ENCODE measurements at places on chromosomes 16 and 17.
A peak's percentile ranks its signal among the peaks of the same experiment; 100 is the strongest.

DNA sequence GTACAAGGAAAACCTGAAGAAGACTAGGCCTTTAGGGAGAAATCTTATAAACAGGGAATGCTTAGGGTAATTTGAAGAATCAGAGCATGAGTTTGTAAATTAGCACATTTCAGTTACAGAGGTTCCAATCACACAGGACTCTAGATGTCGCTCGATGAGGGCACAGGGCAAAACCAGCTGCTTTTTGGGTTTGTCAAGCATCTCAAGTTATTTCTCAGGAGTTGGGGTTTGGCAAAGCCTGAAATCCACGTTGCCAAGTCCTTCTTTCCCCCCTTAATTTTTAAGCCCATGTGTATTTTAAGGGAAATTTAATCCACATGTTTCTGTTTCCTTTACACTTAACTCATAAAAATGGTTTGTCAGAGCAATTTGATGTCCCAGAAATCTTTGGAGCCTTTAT is 146.9 kb downstream of the ANKFN1 start:
- DNase-seq, result no peak

DNA sequence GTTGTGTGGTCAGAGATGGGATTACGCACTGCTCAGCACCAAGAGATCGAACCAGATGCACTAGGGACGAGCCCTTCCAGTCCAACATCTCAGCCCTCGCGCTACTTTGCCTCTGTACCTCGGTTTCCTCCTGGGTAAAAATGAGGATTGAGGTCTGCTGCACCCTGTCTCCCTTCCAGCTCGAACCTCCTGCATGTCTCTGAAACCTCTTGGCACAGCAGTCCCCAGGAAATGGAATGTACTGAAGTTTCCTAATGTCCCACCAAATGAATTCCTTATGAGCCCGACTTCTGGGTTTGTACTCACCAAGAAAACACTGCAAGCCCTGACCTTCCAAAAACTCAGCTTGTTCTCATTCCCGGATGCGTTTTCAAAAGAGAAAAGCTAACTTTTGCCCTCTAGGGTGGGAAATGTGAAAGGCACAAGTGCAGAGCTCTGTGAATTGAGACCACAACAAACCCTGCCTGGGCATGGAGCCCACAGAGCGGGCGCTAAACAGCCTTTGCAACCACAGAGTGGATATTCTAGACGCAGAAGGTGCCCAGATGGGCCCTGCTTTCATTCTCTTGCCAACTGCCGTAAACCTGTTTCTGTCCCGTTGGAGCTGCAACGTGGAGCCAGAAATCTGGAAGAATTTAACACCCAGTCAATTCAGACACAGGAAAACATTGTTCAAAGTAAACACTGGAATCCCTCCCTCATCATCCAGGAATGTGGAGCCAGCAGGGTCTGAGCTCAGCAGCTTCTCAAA is 10.3 kb downstream of the CDRT4 start:
- DNase-seq, result no peak

DNA sequence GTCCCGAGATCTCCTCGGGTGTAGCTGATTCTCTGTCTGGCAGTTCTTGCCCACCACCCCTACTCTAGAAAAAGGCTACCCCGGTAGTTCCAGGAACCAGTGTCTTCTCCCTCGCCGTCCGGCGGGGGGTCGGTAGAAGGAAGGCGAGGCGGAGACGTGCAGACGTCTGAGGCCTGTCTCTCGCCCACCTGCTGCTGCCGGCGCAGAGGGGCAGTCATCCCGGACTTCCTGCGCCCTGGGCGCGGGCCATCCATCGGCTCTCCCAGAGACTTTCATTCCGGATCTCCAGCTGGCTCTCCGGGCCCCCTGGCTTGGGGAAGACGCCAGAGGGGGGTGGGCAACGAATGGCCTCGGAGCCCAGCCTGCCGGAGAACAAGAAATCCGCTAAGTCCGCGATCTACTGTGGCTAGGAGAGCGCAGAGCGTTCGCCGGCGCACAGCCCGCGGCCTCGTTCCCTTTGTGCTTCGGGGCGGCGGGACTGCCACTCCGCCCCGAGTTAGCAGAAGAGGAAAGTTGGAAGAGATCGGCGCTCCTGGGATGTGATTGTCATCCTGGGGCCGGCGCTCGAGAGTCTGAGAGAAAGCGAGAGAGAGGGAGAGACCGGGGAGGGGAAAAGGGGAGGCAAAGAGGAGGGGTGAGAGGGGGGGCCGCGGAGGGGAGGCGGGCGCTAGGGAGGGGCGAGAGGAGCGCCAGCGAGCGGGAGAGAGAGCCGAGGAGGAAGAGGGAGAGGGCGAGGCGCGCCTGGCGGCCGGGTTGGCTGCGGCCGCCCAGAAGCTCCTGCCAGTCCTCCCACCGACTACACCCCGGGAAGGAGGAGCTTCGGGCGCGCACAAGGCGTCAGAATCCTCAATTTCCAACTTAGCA is at the start of gene IRX5:
Gene IRX5, plus strand, starts transcription at position 861 of the 864 bp plus-strand sequence. CDS start 334 bp downstream, outside the sequence.
- DNase-seq, result peak; percentile 80

DNA sequence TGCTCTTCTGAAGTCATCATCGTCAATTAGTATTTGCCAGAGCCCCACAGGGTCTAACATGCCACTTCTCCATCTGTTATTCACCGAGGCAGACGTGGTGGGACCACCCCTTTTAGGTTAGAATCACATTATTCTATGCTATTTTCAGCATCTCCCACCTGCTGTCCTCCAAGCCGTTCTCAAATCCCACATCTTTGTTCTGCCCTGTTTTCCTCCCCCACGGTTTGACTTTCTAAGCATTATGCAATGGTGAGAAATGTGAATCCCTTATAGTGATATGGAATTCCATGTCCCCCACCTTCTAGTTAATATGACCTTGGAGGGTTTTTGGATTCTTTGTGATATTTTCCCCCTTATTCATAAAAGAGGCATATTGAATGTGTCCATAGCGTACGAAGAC is 634.1 kb upstream of the RBFOX1 start:
- no peak for DNase-seq

GRCh38 chr16:77416939-77417480 is 17.8 kb downstream of the ADAMTS18 start:
- no peak for DNase-seq

- DNase-seq, result peak; percentile 94
Measured at GRCh38 chr17:58513965-58514769, at the start of gene MTMR4. TSS of gene MTMR4 (minus strand) at chr17:58514638. CDS start at chr17:58514407, 231 bp downstream.

DNA sequence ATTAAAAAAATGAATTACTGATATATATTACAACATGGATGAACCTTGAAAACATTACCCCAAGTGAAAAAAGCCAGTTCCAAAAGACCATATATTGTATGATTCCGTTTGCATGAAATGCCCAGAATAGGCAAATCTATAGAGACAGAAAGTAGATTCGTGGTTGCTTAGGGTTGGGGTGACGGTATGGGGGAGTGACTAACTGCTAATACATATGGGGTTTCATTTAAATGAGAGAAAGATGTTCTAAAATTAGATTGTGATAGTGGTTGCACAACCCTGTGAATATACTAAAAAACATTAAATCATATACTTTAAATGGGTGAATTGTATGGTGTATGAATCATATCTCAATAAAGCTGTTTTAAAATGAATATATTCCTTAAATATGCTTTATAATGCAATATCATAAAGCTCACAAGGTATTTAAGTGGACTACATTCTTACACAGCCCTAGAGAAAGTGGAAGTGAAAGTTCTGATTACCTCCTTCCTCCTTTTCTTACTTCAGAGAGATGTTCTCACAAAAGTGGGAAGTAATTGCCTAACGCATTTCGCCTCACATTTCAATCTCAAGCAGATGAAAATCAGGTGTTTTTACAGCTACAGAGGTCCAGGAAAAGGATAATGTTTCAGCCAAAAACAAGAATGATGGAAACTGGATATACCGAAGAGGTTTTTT is 142.7 kb upstream of the GNAO1 start:
- no peak for DNase-seq

DNA sequence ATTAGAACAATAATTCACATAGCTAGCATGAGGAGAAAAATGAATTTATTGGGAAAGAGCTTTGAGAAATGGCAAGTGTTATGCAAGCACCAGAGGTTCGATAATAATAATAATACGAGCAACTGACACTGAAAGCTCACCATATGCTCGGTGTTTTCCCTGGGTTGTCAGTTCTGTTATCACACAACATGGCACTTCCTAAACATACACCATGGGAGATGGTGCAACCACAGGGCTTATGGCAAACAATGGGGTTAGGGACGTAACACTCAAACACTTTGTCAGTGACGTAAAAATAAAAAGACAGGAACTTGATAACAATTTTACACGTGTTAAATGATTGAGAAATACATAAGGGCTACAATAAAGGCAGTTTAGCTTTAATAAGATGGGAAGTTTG is 23.7 kb downstream of the OR1D5 start:
- DNase-seq, result peak; percentile 46

GRCh38 chr17:8159032-8159400 is 3.7 kb downstream of the VAMP2 start:
- DNase-seq, result no peak

DNA sequence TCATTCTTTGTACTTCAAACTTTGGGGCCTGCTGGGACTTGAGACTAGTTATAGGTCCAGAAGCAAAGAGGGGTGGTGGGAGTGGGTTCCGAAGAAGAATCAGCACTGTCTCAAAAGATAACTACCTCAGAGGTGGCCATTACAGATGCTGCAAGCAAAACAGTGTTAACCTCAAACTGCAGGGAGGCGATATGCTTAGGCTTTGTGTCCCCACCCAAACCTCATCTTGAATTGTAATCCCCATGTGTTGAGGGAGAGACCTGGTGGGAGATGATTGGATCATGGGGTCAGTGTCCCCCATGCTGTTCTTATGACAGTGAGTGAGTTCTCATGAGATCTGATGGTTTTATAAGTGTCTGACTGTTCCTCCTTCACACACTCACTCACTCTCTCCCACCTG is 545.3 kb downstream of the XYLT1 start:
- no peak for DNase-seq

DNA sequence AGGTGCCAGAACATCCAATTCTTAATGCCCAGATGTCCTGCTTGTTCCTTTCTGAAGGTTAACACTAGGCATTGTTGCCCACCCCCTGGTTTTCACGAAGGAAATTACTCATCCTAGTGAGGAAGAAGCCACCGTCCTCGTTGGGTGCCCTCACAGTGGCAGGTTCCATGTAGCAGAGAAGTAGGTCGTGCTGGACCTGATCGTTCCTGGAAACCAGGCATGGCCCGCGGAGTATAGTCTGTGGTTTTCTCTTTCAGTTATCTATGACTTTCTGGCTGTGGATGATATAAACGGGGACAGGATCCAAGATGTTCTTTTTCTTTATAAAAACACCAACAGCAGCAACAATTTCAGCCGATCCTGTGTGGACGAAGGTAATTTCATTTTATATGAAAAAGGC is 16.5 kb downstream of the RGS11 start:
- DNase-seq, result no peak

GRCh38 chr17:73320601-73321264 is 8.9 kb upstream of the CDC42EP4 start:
- DNase-seq, result no peak

DNA sequence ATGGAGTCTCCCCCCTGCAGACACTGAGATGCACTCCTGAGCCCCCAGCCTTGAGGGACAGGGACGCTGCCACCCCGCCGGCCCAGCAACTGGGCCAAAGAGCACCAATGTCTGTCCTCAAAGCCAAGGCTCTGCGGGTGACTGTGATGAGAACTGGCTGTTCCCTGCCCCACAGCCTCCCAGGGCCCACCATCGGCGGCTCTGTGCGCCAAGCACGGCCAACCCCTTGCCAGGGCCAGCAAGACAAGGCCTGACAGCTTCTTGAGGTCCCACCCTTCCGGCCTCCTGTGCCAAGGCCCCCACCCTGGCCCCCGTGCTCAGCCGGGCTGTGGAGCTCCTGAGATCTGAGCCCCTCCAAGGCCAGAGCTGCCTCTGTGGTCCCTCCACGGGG is 34.2 kb upstream of the PABPN1L start:
- DNase-seq, result no peak

GRCh38 chr16:22692916-22693637 is 120.9 kb upstream of the HS3ST2 start:
- no peak for DNase-seq

DNA sequence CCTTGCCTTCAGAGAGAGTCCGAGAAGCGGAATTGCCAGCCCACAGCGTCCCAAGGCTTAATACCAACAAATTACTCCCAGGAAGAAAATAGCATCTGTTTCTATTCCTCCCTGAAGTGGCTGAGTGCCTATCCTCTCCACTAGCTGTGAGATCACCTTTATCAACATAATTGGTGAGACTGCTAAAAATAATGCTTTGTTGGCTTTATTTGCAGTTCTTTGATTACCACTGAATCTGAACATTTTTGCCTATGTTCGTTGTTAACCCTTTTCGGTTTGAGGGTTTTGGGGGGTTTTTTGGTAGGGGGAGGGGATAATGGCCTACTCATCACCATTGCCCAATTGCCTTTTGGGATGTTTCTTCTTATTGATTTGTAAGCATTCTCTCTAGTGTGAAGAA is 31.0 kb downstream of the MMP15 start:
- no peak for DNase-seq

All from activated CD4-positive, alpha-beta T cell treated with anti-CD3 and anti-CD28 coated beads, Interleukin-2, amount 10 ng/mL, durations not matched to agents 24 days and 14 days (primary cell).